Endothelial cell (in vitro differentiated cells): ENCODE measurements at places on chromosomes 6 and 20. TPM values are rescaled to one million over a fixed set of nuclear protein-coding genes. Genes with fewer than 3 reads are reported as not detected.

DNA sequence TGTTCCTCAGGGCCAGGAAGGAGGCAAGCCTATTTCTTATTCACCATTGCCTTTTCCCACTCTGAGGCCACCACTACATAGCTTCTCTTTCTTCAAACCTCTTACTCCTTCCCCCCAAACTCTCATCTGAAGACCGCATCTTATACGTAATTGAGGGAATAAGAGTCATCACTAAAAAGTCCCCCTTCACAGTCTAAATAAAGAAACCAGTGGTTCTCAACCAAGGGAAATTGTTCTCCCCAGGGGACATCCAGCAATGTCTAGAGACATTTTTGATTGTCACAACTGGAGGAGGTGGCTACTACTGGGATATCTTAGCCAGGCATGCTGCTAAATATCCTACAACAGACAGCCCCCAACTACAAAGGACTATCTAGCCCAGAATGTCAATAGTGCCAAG, 327.6 kb upstream of the CNR1 start:
- peaks cover 5% of the 10 kb centered on the region for H3K4me1 ChIP-seq
- H3K27ac ChIP-seq: no peak overlapping the region
- no peak for DNase-seq
- no peak overlapping the region for H3K4me3 ChIP-seq
- H3K36me3 ChIP-seq: no peaks in the 10 kb centered on the region

GRCh38 chr20:57474205-57474604, 50.7 kb downstream of the CTCFL start:
- no peak overlapping the region for H3K4me3 ChIP-seq
- H3K27ac ChIP-seq: no peak overlapping the region
- no peak for DNase-seq
- no peaks in the 10 kb centered on the region for H3K27me3 ChIP-seq

DNA sequence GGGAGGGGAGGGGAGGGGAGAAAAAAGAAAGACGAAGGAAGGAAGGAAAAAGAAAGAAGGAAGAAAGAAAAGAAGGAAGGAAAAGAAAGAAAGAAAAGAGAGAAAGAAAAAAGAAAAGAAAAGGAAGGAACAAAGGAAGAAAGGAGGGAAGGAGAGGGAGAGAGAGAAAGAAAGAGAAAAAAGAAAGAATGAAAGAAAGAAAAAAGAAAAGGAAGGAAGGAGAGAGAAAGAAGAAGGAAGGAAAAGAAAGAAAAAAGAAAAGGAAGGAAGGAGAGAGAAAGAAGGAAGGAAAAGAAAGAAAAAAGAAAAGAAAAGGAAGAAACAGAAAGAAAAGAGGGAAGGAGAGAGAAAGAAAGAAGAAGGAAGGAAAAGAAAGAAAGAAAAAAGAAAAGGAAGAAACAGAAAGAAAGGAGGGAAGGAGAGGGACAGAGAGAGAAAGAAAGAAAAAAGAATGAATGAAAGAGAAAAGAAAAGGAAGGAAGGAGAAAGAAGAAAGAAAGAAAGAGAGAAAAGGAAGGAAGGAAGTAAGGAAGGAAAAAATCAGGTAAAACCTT, 225.3 kb downstream of the TPBG start:
- H3K4me1 ChIP-seq: no peaks in the 10 kb centered on the region
- no peak overlapping the region for H3K27ac ChIP-seq
- H3K27me3 ChIP-seq: no peaks in the 10 kb centered on the region
- no peaks in the 10 kb centered on the region for H3K36me3 ChIP-seq
- DNase-seq: no peak

GRCh38 chr6:14759976-14760672, 485.7 kb upstream of the JARID2 start:
- no peak overlapping the region for H3K27ac ChIP-seq
- peaks cover 3% of the 10 kb centered on the region for H3K27me3 ChIP-seq
- no peak overlapping the region for H3K4me3 ChIP-seq
- H3K4me1 ChIP-seq: no peaks in the 10 kb centered on the region
- no peak for DNase-seq

GRCh38 chr6:168099201-168100010, 20.4 kb upstream of the FRMD1 start:
- H3K36me3 ChIP-seq: no peaks in the 10 kb centered on the region
- peaks cover 34% of the 10 kb centered on the region for H3K27me3 ChIP-seq

GRCh38 chr20:32236048-32236533, 28.4 kb downstream of the POFUT1 start:
- no peak for DNase-seq
- H3K27ac ChIP-seq: no peak overlapping the region
- peaks cover 35% of the 10 kb centered on the region for H3K36me3 ChIP-seq
- peaks cover 4% of the 10 kb centered on the region for H3K27me3 ChIP-seq
- no peak overlapping the region for H3K4me3 ChIP-seq
- peaks cover 21% of the 10 kb centered on the region for H3K4me1 ChIP-seq

The NRM gene
- total RNA-seq: 26.0 TPM
